CD8-positive, alpha-beta T cell (primary cell): ENCODE measurements at places on chromosomes 2 and 18. TPM values are rescaled to one million over a fixed set of nuclear protein-coding genes. Genes with fewer than 3 reads are reported as not detected.

DNA sequence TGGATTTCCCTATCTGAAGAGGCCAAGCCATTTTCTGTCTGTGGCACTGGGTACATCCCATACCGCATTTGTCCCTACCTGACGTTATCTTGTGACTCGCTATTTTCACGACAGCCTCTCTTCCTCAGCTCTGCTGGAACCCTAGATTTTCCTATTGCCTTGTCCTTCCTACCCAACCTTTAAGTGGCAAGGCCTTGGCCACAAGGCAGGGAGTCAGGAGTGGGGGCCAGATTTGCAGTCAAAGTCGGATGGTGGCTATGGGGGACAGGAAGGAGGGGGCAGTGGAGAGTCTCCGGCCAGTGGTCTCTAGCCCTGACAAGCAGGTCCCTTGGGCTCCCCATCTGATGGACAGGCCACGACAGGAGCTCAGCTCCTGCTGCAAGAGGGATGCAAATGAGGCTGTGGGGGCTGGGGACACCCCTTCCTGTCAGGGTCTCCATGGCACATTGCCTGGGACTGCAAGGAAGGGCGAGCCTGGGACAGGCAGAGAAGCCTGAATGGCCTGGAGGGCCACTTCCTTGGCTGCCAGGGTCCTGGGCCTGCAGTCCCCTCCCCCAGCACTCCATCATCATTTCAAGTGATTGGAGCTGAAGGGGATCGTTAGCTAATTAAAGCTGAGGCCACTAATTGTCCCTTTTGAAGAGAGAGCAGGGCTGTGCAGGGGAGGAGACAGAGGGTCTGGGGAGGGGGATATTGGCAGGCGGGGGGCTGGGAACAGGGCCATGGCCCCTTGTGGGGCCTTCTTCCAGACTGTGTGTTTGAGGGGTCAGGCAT, 6.3 kb upstream of the ECEL1 start:
- DNase-seq = no peak

DNA sequence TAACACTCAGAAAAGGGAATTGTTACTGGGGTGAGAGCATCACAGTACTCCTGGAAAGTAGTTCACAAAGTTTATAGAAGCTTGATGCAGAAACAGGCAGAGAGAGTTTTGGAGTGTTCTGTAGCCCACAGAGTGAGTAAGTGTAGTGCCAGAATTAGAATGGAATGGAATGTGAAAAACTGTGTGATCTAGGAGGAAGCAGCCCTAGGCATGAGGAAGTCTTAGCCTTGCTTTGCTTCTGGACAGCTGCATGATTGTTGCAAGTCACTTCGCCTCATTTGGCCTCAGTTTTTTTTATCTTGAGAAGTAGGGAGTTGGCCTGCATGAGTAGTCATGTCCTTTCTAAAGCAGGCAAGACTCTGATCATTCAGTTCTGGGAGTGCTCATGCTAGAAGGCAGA, 10.9 kb downstream of the SERPINB12 start:
- DNase-seq = no peak

- DNase-seq = no peak
Observed at GRCh38 chr2:50318147-50318546, 713.8 kb downstream of the NRXN1 start.

DNA sequence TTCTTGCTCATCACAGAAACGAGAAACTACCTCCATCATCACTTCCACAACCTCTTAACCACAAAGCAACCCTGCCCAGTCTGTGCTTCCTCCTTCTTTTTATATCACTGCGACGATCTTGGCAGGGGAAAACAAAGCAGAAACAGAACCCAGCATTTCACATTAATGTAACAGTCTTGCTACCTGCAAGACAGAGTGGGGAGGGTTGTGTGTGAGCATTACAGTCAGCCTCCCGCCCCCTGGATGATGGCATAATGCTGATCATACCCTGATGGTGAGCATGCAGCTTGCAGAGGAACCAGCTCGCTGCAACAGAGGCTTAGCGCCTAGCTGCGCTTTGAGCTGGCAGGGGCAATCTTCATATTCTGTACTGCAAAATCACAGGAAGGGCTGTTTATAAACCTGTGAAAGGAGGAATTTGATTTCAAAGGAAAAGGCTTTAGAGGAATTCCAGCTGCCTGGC, 376.1 kb downstream of the IRS1 start:
- DNase-seq = peak; percentile 54

- no peak for DNase-seq
Observed at GRCh38 chr2:178449700-178450523, 1.1 kb downstream of the PRKRA start.

DNA sequence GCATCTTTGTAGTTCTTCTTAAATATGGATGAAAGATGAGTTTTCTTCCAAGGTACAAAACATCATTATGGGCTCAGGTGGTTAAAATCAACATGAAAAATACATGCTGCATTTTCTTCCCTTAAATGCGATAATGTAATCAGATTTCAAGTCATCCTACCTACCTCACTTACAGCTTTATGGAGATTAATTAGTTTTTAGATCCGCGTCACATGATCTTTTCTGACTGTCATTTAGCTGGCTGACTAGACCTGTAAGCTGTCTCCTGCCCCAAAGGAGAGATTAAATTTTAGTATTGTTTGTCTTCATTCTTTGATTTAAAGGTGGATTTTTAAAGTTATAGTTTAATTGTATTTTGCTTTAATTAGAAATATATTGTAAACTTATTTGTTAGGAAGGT, 678.0 kb upstream of the ZEB2 start:
- DNase-seq = no peak

DNA sequence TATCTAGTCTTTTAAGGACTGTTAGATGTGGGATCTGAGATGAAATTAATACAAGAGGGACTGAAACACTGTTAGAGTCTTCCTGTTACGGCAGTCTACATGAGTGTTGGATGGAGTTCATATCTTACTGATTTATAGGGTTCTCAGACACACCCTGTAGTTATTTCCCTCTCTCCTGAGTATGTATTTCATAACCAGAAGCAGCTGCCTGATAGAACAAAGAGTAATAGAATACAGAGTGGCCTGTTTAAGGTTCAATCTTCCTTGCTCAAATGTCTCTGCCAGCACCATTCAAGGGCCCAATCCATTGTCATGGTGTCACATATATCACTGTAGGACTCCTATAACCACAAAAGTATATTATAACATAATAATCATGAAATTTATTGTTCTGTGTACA, 1229.1 kb upstream of the ACVR2A start:
- DNase-seq = no peak

DNA sequence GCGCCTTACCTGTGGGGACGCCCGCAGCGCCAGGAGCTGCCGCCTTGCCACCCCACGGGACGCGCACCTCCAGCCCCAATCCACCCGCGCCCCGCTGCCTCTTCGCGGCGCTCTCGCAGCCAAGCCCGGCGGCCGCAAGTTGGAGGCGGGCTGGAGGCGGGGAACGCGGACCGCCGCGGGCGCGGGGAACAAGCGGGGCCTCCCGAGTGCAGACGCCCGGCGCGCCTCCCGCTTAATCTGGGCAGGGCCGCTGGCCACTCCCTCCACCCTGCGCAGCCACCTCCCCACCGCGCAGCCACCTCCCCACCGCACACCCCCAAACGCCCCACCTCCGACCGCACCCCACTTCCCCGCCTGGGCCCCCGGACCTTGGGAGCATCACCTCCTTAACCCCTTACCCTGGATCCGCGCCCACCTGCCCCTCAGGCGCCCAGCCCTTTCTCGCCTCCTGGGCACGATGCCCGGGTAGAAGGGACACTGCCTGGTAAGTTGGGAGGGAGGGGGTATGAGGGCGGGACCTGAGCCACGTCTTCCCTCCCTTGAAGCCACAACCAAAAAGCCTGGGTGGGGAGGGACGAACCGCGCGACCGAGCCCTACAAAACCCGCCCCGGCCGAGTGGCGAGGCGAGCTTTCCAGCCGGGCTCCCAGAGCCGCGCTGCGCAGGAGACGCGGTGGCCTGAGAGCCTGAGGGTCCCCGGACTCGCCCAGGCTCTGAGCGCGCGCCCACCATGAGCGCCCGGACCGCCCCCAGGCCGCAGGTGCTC, at the start of the genes COL4A3 and COL4A4:
TSS of gene COL4A3 (plus strand) at position 627 of the 765 bp plus-strand sequence. CDS start at position 730, 103 bp downstream.
TSS of gene COL4A4 (minus strand) at position 208 of the 765 bp plus-strand sequence. CDS start 16,722 bp downstream, outside the sequence.
- no peak for DNase-seq

GRCh38 chr18:58866066-58866772, 1.5 kb downstream of the ZNF532 start:
- no peak for DNase-seq

The MC2R gene
- total RNA-seq = not detected

The IER3IP1 gene
- total RNA-seq = 2.5 TPM

The LIPG gene
- total RNA-seq = not detected

The FLACC1 gene
- 3.8 TPM for total RNA-seq
